ENCODE measurements at places on chromosomes 16 and 17.

DNA sequence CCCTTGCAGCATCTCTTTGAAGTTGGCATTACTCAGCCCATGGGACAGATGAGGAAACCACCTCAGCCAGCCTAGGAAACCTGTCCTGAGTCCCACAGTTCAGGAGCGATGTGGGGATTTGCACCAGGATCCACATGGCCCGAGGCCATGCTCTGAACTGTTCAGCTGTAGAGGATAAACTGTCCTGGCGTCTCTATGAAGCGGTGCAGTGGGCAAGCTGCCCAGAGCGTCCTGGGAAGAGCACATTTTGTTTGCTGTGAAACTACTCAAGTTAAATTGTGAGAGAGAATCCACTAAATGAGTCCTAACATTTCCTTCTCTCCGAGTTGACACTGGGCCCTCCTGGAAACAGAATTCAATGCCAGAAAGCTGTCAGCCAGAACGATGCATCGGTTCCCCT is 276.6 kb upstream of the TNRC6C start:
- DNase-seq: no peak

DNA sequence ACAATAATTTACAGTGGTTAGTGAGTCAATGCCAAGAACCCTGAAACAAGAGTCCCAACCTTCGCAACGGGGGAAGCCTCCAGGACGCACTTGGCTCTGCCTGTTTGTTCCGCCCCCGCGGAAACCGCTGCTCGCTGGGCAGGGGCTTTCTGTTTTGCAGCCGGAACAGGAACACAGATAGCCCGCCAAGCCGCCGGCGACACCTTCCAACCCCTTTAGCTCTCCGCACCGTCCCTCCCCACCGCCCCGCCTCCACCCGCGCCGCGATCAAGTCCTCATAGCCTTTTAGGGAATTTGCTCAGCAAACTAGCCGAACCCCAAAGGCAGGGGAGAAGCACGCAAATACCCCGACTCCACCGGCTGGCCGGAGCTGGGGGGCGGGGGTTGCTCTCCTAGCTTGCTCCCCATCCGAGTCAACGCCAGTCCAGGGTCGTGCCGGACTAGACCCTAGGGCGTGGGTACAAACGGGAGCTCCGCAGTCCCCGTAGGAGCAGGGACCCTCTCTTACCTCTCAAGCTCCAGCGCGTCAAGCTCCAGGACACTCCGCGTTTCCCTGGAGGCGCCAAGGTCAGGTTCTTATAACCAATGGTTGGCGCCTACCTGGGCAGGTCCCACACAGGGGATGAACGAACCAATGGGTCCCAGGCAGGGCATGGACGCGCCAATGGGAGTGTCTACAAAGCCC is at the start of gene SLFN13:
Gene SLFN13, minus strand, starts transcription at position 553 of the 685 bp plus-strand sequence. CDS start 3,086 bp downstream, outside the sequence.
- DNase-seq: peak; percentile 30

DNA sequence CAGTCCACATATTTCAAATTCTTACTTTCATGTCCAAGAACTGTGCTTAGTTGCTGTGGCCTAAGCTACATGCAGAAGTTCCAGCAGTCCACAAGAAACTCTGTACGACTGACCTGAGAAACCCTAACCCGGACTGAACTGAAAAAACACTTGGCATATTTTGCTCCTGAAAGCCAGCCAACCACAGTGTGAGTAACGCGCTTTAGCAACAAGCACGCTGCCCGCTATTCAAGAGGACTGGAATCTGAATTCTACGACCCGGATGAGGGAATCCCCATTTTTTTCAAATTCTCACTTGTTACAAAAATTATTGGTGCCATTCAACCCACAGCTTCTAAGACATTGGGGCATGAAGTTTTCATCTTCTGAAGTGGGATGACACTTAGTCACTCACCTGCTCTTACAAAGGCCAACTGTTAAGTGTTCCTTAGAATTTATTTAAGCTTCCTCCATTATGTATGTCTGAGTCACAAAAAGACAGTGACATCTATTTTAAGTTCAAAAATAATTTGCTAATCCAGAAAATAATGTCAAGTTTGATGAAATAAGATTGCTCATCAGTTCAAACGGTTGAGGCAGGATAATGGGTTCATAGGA is 78.7 kb downstream of the CDYL2 start:
- no peak for DNase-seq

- no peak for DNase-seq
Measured at GRCh38 chr17:77127735-77128361, 12.9 kb upstream of the SEC14L1 start.

DNA sequence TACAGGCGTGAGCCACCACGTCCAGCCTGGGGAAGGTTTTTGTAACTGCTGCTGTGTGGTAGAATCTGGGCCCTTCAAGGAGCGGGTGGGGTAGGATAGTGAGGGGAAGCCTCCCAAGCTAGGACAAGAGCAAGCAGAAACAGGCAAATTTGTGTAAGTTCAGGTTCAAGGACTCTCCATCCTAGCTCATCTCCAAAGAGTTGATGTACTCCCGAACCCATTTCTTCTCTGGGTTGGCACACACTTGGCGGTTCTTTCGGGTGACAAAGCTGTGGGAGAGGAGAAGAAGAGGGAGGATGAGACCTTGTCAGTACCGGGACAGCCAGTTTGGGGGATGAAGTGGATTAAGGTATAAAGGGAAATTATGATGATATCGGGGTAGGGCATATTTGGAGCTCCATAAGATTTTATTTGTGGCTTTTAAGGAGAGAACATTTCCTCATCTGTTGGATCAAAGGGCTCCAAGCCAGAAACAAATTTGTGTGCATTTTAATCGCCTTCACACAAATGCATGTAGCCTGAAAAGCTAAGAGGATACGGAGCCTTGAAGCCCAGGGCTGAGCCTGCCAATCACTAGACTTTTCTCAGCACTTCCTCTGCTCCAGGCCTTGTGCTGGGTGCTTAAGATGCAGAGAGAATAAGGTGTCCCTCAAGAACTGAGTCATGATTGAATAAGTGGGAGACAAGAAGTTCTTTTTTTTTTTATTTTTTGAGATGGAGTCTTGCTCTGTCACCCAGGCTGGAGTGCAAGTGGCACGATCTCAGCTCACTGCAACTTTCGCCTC is 3.7 kb upstream of the HEATR9 start:
- no peak for DNase-seq

- no peak for DNase-seq
Measured at GRCh38 chr17:69608141-69608540, 193.6 kb downstream of the MAP2K6 start.

DNA sequence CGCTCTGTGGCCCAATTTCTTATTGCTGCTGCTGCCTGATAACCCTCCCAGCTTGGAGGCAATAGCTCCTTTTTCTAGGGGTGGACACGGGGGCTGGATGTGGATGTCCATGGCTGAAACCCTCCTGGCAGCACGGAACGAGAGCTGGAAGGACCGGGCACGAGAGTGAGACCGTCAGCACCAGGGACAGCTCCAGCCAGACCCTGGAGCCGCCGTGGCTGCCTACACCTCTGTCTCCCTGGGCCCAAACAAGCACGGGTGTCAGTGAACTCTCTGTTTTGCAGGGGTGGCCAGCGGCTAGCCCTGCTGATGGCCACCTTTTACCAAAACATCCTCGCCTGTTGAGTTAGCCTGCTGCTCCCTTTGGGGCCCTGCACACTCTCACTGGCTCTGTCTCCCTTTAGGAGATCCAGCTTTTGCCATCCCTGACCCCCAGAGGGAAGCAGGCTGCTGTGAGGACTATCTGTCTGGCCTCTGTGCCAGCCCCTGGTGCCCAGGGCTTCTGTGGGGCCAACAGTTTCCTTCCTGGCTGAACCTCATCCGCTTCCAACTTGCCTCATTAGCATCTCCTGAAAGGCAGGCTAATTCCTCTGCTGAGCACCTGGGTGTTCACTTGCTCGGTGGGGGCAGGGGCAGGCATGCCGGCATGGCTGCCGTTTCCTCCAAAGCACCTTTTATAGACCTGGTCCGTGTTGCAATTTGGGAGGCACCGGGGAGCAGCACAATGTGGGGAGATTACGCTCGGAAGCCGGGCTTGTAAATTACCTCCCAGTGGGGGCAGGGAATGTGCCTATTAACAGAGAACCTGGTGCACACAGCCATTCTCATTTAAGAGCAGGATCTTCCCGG is 118.1 kb downstream of the ENGASE start:
- peak; percentile 78 for DNase-seq

All from neural crest cell (in vitro differentiated cells).